ENCODE measurements at places on chromosomes 16 and 17.

DNA sequence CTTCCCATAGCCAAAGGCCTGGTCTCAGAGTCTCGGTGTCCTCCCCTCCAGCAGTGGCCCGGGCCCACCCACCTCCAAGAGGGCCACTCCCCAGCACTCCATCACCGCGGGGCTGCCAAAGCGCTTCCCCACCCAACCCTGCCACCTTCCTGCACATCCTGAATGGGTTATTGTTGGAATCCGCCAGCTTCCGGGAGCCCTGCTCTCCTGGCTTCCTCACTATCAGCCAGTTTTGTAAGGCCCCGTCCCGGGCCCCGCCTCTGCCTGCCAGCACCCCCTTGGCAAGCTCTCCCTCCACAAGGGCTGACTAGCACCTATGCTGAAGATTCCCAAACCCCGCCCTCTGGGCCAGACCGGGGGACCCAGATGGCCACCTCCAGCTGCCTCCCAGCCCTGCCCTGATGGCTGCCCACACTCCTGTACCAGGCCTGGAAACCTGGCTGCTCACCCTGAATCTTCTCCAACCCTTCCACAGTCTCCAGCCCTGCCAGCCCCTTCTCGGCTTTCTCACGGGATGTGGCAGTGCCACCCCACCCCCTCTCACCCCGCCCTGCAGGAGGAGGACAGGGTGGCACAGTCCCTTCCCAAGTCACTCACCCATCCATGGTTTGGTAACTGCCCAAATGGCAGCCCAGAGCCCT is 14.4 kb downstream of the MYBBP1A start:
- DNase-seq = no peak

DNA sequence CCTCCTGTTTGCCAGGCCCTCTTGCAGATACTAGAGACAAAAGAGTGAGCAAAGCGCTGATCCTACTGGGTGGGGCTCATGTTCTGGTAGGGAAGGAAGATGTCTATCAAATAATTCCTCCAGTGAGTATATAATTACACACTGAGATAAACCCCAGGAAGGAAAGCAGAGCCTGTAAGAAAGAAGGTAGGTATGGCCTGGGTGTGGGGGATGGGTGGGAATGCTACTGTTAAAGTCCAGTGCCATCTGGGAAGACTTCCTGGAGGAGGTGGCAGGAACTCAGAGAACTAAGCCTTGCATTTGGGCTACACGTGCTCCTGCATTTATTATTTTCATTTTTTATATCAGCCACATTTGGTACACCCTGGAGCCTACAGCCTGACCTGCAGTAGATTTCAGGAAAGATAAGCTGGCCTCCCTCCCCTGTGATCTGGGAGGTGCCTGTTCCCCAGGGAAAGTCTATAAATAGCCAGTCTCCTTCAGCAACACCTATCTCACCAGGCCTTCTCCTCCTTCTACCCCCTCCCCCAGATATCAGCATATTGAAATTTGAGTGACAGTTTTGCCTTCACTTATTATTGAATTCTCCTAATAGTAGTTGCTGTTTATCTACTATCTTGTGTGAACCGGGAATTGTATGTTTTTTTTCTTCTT is 11.5 kb downstream of the ATP2C2 start:
- no peak for DNase-seq

DNA sequence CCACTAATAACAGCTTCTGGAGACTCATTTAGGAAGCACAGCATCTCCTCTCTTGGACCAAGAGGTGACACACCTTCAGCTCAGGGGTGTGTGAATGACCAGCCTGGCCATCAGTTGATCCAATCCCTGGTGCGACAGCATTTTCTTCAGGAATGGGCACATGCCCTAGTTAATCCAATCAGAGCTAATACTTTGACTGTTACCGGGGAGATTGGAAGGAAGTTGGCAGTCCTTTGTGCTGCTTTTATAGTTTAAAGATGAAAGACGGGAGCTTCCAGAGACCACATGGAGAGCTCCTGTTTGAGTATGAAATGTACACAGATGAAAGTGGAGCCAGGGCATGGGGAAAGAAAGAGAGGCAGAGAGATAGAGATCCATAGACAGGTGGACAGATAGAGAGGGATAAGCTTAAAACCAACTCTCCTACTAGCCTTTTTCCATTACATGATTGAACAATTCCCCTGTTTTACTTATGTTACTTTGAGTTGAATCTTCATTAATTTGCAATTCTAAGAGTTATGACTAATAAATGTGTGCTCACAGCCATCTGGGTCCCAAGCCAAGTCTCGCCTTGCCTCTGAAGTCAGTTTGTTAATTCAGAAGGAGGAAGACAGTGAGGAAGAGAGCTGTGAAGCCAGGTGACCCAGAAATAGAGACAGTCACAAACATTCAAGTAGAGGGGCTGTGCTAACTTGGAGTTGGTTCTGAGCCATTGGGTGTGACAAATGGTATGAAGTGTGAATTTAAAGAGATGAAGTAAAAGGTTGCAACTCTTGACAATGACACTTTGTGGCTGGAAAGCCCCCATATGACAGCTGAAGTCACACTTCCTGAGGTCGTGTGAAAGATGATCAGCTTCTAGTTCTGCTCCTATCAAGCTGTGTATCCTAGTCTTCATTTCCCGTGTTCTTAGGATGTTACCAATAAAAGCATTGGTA is 120.0 kb upstream of the GOT2 start:
- DNase-seq = no peak

DNA sequence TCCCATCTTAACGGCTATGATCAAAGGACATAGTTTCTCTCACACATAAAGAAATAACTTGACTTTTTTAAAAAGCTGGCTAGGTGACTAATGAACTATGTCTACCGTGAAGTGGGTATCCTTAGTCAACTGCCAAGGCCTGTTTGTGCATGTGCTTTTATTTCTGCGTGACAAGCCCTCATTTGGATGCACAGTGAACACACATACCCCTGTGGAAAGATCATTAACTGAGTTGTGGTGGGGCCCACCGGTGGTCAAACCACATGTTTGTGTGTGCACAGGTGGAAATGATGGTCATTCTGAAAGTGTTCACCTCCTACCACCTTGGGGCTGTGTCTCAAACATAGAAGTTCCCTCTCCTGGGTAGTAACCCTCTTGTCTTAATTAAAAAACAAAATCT is 256.1 kb upstream of the SALL1 start:
- DNase-seq = no peak

DNA sequence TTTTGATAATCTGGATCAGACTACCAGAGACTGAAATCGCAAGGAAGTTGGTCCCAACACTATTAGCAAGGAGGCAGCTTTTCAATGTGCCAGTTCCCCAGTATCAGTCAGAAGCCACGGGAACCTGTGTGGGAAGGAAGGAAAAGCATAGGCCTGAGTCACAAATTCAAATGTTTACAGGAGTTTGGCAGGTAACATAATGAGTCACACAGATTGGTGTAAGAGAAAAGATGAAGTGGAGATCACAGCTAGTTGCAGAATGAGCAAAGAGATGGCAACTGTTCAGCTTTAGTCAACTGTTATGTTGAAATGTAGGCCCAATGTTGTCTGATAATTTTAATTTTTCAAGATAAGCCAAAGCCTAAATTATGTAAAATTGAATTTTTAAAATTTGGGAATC is 28.1 kb upstream of the ITGA2B start:
- no peak for DNase-seq

DNA sequence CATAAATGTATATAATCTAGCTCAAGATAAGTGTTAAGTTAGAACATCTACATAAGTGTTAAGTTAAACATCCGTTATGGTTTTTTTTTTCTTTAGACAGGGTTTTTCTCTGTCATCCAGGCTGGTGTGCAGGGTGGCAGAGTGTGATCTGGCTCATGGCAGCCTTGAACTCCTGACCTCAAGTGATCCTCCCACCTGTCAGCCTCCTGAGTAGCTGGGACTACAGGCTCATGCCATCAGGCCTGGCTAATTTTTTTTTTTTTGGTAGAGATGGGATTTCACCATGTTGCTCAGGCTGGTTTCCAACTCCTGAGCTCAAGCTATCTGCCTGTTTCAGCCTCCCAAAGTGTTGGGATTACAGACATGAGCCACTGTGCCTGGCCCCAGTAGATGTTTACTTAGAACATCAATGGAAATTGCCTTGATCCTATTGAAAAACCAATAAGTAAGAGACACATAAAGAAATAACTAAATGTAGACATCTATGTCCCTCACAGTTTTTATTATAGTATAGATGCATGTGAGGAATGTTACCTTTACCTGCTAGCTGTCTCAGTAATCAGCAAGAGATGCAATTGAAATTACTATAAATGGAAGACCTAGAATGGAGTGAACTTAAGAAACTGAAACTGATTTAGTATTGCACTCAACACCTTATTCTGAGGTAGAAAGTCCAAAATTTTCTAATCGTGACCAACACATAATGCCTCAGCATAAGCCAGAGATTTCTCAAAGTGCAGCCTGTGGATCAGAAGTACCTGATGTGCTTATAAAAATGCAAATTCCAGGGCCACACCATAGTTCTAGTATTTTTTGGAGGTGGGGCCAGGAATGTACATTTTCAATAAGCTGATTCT is 5.5 kb upstream of the FAM20A start:
- DNase-seq = no peak

GRCh38 chr16:17914168-17914567 is 422.4 kb downstream of the NPIPA8 start:
- DNase-seq = no peak

- no peak for DNase-seq
Observed at GRCh38 chr17:71922439-71922838, 198.4 kb upstream of the SOX9 start.

DNA sequence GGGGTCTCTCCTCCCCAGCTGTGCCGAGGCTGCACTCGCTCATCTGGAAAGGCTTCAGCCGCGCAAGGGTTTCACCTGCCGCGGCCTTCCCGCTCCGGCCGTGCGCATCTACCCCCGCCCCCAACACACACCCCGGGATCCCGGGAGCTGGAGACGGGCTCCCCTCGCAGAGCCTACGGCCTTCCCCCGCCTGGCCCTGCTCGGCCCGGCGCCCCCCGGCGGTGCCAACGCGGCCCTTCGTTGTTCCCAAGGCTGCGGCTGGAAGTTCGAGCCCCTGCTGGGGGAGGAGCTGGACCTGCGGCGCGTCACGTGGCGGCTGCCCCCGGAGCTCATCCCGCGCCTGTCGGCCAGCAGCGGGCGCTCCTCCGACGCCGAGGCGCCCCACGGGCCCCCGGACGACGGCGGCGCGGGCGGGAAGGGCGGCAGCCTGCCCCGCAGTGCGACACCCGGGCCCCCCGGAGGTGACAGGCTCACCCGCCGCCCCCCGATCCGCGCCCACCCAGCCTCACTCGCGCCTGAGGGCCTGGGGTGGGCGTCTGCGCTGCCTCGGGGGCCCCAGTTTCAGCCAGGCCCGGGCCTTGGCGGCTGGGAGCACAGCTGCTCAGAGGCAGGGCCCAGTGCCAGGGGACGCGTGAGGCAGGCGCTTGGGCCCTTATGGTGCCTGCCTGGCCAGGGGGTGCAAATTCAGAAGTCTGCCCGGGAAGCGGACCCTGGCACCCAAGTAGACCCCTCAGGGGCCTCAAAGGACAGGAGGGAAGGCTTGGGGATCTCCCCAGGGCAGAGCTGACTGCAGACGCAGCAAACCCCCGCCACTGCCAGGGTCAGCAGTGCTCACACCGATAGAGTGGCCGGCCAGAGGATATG is 11.2 kb downstream of the GALK1 start:
- peak; percentile 75 for DNase-seq

GRCh38 chr16:1245452-1246020 is 5.0 kb downstream of the TPSAB1 start:
- no peak for DNase-seq

DNA sequence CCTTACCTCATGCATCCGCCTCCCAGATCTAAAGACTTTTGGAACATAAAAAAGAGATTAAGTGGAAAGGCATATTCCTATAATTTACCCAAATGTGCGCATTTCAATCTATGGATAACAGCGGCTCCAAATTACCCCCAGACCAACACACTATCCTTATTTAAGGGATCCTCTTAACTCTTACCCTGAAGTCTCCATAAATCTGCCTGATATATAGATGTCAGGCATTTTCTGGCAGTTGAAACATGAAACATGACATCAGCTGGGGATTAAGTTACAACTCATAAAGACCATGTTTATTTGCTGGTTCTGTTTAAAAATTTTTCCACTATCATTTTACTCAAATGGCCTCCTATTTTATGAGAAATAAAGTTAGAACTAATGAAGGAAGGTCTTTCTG is 478.5 kb upstream of the SALL1 start:
- no peak for DNase-seq

GRCh38 chr16:66399031-66399430 is 28.1 kb upstream of the BEAN1 start:
- no peak for DNase-seq

DNA sequence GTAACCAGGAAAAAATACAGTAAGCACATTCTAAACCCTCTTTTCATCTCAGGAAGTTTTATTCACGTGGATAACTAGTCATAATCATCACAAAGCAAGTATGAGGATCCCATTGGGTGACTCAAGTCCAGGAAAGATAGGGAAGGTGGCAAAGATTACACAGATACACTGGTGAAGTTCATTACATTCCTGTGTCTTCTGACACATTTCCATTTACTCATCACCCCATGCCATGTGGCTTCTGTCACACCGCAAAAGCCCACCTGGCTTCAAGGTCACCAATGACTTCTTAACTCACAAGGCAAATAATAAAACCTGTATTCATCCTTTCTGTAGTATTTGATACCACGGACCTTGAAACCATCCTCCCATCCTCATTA is 17.0 kb downstream of the HS3ST3A1 start:
- DNase-seq = no peak

GRCh38 chr17:82835766-82836512 is 3.9 kb downstream of the ZNF750 start:
- DNase-seq = no peak

DNA sequence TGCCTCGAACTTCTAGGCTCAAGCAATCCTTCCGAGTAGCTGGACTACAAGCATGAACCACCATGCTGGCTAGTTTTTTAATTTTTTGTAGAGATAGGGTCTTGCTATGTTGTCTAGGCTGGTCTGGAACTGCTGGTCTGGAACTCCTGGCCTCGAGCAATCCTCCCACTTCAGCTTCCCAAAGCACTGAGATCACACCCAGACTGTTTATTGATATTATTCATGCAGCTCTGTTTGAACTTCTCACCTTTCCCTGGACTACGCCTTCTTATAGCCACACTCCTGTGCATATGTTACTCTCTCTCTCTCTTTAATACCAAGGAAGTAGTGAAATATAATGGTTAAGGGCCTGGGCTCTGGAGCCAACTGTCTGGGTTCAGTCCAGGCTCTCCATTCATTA is 4.6 kb downstream of the COG7 start:
- no peak for DNase-seq

DNA sequence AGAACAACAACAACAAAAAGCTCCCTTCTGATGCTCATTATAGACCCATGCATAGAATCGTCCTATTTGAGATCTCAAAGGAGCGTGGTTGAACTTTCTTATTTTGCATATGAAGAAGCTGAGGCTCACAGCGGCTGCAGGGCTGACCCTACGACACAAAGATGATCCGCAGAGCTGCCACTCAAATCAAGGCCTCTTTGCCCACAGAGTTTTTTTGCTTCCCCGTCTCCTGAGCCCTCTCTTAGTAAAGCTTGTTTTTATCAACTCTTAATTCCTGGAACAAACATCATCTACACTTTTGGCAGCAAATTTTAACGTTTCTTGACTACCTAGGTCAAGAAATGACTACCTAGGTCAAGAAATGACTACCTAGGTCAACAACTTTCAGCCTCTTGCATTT is 73.7 kb downstream of the C16orf95 start:
- DNase-seq = no peak

All from activated CD4-positive, CD25-positive, alpha-beta regulatory T cell treated with anti-CD3 and anti-CD28 coated beads, Interleukin-2, amount 50 U/mL, for 72 hours (primary cell).